Chondrocyte (in vitro differentiated cells): ENCODE measurements at places on chromosomes 3 and 15. TPM values are rescaled to one million over a fixed set of nuclear protein-coding genes. Genes with fewer than 3 reads are reported as not detected.

GRCh38 chr3:54999159-54999558 lies 71.3 kb upstream of the LRTM1 start:
- no peaks in the 10 kb centered on the region for H3K36me3 ChIP-seq
- peak overlapping the region; percentile 78 for H3K27ac ChIP-seq
- H3K27me3 ChIP-seq = no peaks in the 10 kb centered on the region
- H3K4me3 ChIP-seq = no peak overlapping the region
- peaks cover 22% of the 10 kb centered on the region for H3K4me1 ChIP-seq

CTXN2 gene
- not detected in 3 replicates for total RNA-seq

DNA sequence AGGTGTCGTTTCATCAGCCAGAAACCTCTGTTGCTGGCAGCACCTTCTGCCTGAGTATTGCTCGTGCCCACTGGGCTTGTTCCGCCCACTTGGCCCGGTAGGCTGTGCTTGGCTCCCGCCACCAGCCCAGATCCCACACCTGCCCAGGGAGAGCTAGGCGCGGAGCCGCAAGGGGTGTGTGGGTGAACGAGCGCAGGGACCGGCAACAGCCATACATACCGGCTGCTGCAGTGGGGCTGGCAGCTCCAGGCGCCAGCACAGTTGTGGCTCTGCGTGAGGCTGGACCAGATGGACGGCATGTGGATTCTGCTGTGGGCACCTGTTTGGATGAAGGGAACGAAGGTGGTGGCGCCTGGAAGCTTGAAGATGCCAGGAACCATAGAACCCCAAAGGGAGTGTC lies 331.5 kb upstream of the MCTP2 start:
- H3K27ac ChIP-seq = no peak overlapping the region
- peaks cover 3% of the 10 kb centered on the region for H3K27me3 ChIP-seq
- H3K4me3 ChIP-seq = no peak overlapping the region
- peak; percentile 85 for DNase-seq
- no peaks in the 10 kb centered on the region for H3K4me1 ChIP-seq
- no peaks in the 10 kb centered on the region for H3K36me3 ChIP-seq

GRCh38 chr3:81277853-81278252 lies 483.6 kb downstream of the GBE1 start:
- H3K27me3 ChIP-seq = no peaks in the 10 kb centered on the region
- H3K36me3 ChIP-seq = no peaks in the 10 kb centered on the region
- DNase-seq = no peak

IL17RC gene
- 20.8 to 26.4 TPM (median 21.3 TPM) in 3 replicates for total RNA-seq

- peaks cover 55% of the 10 kb centered on the region for H3K4me1 ChIP-seq
- H3K27ac ChIP-seq = no peak overlapping the region
- H3K36me3 ChIP-seq = peaks cover 6% of the 10 kb centered on the region
- H3K27me3 ChIP-seq = no peaks in the 10 kb centered on the region
- H3K4me3 ChIP-seq = no peak overlapping the region
Measured at GRCh38 chr15:38888701-38889221, 324.1 kb upstream of the RASGRP1 start.

COL7A1 gene
- 15.9 to 36.6 TPM (median 36.5 TPM) in 3 replicates for total RNA-seq

FYCO1 gene
- 28.1 to 32.3 TPM (median 31.6 TPM) in 3 replicates for total RNA-seq

DNA sequence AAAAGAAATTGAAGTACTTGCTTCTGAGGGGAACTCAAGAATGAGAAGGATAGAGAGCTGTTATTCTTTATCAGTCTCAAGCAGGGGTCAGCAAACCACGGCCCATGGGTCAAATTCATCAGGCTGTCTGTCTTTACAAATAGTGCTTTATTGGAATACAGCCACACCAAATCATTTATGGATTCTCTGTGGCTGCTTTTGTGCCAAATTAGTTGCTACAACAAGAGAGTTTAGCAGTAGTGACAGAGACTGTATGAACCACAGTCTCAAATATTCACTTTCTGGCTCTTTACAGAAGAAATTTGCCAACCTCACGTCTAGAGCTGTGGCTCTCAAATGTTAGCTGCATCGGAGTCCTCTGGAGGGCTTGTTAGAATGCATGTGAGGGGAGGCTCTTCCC lies 258.0 kb upstream of the RARB start:
- no peak overlapping the region for H3K4me3 ChIP-seq
- H3K36me3 ChIP-seq = peaks cover 3% of the 10 kb centered on the region
- no peak for DNase-seq

DNA sequence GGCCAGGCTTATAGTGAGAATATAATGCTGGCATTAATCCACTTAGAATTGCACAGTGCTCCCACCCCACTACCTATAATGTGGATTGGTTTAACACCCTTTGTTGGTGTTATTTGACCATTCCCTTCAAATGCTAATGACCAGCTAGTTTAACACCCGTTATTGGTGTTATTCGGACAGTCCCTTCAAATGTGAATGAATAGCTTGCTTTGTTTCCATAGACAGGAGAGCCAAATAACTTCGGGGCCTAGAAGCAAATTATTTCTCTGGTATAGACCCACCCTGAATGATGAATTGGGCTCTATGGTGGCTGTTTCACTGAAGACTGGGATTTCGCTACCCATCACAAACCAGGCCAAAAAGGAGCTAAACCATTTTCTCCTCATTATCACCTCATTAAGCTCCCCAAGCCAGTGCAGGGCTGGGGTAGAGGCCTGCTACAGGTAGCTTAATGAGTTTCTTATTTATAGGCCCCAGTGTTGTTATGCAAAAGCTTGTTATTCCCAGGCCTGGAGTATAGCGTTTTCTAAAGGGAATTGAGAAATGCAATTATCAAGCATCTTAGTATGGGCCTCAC lies 494.1 kb upstream of the DPH6 start:
- DNase-seq = no peak
- H3K27me3 ChIP-seq = no peaks in the 10 kb centered on the region
- H3K36me3 ChIP-seq = no peaks in the 10 kb centered on the region

GRCh38 chr3:155391551-155391958 lies 98.1 kb upstream of the STRIT1 start:
- no peak overlapping the region for H3K4me3 ChIP-seq
- no peak overlapping the region for H3K27ac ChIP-seq
- H3K36me3 ChIP-seq = no peaks in the 10 kb centered on the region
- peaks cover 9% of the 10 kb centered on the region for H3K4me1 ChIP-seq
- no peak for DNase-seq

DNA sequence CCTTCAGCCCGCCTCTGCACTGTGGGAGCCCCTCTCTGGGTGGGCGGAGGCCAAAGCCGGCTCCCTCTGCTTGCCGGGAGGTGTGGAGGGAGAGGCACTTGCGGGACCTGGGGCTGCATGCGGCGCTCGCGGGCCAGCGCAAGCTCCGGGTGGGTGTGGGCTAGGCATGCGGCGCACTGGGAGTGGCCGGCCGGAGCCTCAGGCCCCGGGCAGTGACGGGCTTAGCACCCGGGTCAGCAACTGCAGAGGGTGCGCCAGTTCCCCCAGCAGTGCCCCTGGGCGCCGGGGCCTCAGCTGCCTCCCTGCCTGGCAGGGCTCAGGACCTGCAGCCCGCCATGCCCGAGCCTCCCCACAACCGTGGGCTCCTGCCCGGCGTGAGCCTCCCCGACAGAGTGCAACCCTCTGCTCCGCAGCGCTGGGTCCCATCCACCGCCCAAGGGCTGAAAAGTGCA lies 98.9 kb upstream of the POU1F1 start:
- no peaks in the 10 kb centered on the region for H3K4me1 ChIP-seq
- H3K27me3 ChIP-seq = peaks cover 14% of the 10 kb centered on the region
- DNase-seq = peak; percentile 88
- no peak overlapping the region for H3K4me3 ChIP-seq
- no peak overlapping the region for H3K27ac ChIP-seq

GRCh38 chr15:90097475-90097874 lies 4.8 kb downstream of the IDH2 start:
- H3K4me3 ChIP-seq = peak overlapping the region; percentile 23
- H3K27ac ChIP-seq = peak overlapping the region; percentile 95
- no peaks in the 10 kb centered on the region for H3K27me3 ChIP-seq
- no peak for DNase-seq
- H3K4me1 ChIP-seq = peaks cover 66% of the 10 kb centered on the region
- H3K36me3 ChIP-seq = no peaks in the 10 kb centered on the region

OGG1 gene
- total RNA-seq = 23.8 to 26.7 TPM (median 24.2 TPM) in 3 replicates
